ENCODE measurements at places on chromosomes 7 and 10.

GRCh38 chr10:3848775-3849635, 64.0 kb upstream of the KLF6 start:
- DNase-seq, result no peak

GRCh38 chr7:33831389-33832141, 73.8 kb upstream of the BMPER start:
- DNase-seq, result no peak

DNA sequence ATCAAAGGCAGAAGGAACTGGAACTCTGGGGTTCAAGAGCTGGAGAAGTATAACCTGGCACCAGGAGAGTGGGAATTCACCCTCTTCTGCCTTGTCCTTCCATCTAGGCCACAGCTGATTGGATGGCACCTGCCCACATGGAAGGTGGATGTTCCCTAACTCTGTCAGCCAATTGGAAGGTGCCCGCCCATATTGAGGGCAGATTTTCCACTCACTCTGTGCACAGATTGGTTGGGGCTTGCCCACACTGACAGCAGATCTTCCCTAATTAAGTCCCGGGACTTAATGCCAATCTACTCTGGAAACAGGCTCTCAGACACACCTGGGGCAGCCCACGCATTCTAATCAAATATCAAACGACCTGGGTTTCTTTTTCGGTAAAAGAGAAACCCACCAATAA, 1142.3 kb upstream of the CELF2 start:
- no peak for DNase-seq

GRCh38 chr10:43710772-43711471, 62.2 kb upstream of the ZNF32 start:
- DNase-seq, result no peak

DNA sequence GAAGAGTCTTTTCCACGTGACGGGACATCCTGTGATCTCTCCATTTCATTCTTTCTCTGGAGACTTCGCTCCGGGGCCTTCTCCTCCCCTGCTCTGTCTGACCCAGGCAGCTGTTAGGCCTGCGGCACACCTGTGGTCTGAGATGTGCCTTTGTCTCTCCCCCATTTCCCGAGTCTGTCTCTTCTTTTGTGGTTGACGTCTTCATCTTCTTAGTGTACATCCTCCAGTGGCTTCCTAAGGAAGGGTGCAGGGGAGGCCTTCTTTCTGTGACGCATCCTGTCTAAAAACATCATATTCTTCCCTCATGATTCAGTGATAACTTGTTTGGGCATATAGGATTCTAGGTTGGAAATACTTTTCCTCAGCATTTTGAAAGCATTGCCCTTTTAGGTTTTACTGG, 17.2 kb upstream of the ATP6V0E2 start:
- DNase-seq, result no peak

DNA sequence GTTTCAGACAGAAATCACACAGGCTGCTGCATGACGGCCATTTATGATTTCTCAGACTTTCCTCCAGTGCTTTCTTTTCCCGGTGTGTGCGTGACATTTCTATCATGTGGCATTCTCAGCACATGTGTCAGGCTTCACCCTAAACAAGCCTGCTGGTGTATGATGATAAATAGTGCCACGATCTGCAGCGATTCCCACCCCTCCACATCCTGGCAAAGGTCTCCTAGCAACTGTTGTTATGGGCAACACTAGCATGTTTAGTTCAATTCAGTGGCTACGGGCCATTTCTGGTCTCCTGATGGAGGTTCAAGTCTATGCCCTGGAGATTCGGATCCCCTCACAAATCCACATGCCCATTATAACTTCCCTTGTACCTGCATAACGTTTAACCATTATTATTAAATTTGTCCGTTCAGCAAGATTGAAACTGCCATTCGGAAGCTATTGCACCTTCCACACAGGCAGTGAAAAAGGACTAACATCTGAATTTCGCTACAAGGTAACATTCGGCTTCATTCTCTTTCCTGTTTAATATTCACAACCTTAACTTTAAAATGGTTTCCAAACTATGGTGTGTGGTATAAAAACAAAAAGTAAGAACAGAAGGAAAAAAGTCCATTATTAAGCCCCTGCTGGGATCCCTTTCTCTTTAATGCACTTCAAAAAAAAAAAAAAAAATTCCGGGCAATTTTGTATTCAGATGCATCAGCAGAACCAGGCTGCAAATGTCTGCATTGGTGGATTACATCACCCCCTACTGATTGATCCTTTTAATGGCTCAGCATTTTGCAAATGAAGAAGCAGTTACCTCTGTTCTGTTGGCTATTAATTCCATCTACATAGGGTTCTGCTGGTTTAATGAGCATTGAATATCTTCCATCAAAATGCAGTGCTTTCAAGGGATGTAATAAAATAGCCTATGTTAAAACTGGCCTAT, 90.2 kb downstream of the FRMD4A start:
- no peak for DNase-seq

DNA sequence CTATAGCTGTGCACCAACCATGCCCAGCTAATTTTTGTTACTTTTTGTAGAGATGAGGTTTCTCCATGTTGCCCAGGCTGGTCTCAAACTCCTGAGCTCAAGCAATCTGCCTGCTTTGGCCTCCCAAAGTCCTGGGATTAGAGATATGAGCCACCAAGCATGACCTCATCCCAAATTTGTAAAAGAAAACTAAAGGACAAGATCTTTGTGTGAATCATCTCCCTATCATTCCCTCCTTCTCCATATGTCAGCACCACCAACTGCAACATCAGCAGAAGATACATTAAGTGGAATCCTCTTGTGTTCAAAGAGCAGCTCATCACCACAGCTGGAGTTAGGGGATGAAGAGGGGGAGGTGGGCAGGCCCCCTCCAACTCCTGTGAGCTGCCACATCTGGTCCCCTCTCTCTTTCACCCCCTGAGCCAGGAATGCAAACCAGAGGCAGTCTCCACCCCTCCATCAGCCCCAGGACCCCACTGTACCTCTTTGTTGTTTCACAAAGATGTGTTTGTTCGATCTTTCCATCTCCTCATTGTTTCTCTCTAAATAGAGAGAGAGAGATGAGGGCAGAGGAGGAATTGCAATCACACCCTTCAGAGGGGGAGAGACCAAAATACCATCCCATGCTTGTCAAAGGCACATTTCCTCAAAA, 47.3 kb upstream of the PIP4K2A start:
- DNase-seq, result no peak

GRCh38 chr10:62779487-62780248, 24.9 kb upstream of the ADO start:
- peak; percentile 58 for DNase-seq

GRCh38 chr7:2524808-2525657, 5.5 kb downstream of the LFNG start:
- no peak for DNase-seq

GRCh38 chr7:101636822-101637623, 7.9 kb upstream of the MYL10 start:
- no peak for DNase-seq

GRCh38 chr10:14812271-14812670, 25.6 kb downstream of the CDNF start:
- no peak for DNase-seq

DNA sequence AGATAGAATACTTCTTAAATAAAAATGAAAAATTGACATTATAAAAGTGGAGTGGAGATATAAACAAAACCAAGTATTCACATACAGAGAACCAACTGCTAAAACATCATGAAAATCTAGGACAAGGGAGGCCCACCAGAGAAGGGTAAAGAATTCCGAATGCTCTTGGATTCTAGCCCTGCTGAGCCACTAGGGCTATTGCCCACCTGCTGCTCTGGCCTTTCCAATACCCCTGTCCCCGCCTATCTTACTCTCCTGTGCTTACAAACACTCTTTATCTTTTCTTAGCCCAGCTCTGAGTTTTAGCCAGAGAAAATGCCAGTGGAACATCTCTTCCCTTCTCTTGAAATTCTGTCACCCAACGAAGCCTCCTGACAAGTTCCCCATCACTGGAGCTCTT, 100.3 kb downstream of the MACC1 start:
- DNase-seq, result no peak

DNA sequence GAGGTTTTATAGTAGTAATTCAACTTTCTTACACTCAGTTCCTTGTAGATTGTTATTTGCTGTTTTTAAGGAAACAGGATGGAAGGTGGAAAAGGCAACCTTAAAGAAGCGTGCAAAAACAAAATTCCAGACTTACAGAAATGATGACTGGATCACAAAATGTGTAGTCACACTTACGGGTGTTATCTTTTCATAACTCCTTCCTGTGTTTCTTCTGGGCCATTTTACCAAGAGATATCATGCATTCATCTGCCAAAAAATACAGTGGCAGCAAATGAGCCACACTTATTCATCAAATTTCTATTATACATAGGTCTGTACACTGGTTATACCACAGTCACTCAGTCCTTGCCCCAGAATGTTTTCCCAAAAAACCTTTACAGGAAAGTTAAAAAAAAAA, 94.3 kb upstream of the IL6 start:
- no peak for DNase-seq

DNA sequence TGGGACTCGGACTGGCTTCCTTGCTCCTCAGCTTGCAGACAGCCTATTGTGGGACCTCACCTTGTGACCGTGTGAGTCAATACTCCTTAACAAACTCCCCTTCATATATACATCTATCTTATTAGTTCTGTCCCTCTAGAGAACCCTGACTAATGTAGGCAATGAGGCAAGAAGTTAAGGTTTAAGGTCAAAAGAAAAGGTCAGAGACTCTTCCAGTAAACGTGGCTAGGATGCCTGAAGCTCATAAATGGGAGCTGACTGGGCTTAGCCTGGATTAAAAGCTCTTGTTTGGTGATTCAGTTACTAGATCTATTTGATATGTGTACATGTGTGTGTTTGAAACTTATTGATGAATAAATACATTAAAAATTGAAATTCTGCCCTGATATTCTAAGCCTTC, 10.6 kb upstream of the GPR141 start:
- no peak for DNase-seq

GRCh38 chr7:127874951-127875608, 156.2 kb downstream of the LRRC4 start:
- DNase-seq, result no peak

DNA sequence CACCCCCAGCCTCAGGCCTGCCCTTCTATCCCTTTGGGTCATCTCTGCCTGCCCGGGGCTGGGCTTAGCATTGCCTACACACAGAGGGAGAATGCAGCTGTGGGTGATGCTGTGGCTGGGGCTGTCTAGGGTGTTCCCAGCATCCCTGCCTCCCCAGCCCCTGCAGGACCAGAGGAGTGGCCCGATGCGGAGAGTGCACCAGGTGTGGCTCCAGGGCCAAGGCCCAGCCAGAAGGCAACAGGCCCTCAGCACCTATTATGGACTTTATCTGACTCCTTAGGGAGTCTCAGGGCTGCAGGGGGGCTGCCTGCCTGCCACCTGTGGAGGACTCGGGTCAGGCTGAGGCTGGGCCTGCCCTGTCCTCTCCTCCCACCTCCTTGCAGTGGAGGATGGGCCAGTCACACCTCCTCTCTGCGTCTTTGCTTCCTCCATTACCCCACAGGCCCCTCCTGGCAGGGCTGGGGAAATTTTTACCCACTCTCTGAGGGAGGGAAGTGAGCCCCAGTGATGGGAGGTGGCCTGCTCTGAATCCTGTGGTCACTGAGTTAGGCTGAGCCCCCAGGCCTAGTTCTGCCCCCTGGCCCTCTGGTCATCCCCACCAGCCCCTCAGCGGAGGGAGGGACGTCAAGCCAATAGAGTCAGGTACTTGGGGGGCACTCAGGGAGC, 92.9 kb upstream of the PCBD1 start:
- DNase-seq, result no peak

- DNase-seq, result no peak
Measured at GRCh38 chr10:308101-308500, 172.8 kb downstream of the ZMYND11 start.

DNA sequence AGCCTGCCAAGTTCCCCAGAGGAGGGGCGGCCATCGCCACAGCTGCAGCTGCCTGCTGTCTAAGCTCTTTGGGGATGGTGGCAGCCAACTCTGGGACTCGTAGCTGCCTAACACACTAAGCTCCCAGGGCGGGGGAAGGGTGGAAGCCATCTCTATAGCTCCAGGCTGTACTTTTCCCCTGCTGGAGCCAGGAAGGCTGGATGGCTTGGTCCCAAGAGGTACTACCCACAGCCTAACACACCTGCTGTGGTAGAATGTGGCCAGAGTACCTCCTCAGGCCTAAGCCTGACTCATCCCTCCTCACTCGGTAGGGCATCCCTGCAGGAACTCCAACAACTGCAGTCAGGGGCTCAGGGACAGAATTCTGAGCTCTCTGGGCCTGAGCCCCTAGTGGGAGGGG, 151.7 kb upstream of the TAC1 start:
- no peak for DNase-seq

DNA sequence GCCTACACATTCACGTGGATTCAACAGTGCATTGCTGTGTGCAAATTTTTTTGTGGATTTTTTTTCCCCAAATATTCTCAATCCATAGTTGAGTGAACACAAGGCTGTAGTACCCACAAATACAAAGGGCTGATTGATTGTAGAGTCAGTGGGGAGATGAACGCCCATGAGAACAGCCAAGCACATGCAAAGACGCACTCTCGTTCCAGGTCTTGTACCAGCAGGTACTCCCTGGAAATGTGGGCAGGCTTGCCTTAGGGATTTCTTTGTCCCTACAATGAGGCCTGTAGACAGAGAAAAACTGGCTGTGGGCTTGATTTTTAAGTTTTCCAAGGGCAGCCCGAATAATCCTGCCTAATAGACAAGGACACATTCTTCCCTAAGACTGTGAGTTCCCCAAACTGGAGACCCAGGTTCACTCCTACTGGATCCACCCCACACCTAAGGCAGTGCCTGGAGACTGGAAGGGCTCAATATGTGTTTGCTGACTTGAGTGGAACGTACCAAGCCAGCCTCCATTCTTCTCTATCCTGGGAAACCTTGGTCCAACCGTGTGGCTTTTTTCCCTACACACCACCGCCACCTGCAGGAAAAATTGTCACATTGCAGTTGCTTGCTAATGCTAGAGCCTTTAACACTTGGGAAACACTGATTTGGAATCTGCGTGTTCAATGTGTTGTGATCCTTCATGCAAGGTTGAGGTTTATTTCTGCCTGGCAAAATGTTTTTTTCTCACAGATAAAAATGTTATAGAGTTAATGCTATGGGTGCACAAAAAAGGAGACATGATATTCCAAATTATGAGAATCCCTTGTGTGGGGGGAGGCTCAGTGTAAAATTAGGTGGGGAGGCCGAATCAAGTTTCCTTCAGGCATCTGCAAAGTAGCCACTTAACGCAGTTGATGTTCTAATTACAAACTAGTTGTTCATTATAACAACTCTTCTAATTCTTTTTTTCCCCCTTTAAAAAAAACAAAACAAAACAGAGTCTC, 49.3 kb downstream of the PPP1R17 start:
- no peak for DNase-seq

DNA sequence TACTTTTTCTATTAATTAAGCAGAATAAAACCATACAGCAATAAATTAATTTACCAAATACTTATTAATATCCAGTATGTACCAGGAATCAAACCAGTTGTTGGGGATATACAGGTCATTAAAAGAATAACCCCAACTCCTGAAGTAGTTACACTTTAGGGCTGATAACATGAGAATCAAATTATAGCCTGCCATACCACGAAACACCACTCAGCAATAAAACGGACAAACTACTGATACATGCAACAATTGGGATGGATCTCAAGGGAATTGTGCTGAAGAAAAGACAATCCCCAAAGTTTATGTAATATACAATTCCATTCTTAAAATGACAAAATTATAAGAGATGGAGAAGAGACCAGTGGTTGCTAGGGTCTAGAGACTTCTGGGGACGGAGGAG, 22.7 kb downstream of the MCMBP start:
- DNase-seq, result no peak

All from stimulated activated CD8-positive, alpha-beta memory T cell treated with anti-CD3 and anti-CD28 coated beads, Interleukin-2, amount 100 ng/mL, for 1 hour (primary cell).